ENCODE measurements at places on chromosomes 4 and X. TPM values are rescaled to one million over a fixed set of nuclear protein-coding genes. Genes with fewer than 3 reads are reported as not detected.

GRID2 gene
- 0.15 TPM for total RNA-seq

BEX5 gene
- total RNA-seq: not detected

ADH1C gene
- 0.34 TPM for total RNA-seq

RAB40AL gene
- not detected for total RNA-seq

FAM47A gene
- not detected for total RNA-seq

UGT2B17 gene
- total RNA-seq: not detected

EMD gene
- total RNA-seq: 67.2 TPM

SPANXA1 gene
- total RNA-seq: not detected

GPRASP1 gene
- total RNA-seq: 0.74 TPM

Data from bronchus fibroblast of lung (primary cell).